Naive thymus-derived CD4-positive, alpha-beta T cell (primary cell): ENCODE measurements at places on chromosomes 12 and 14. TPM values are rescaled to one million over a fixed set of nuclear protein-coding genes. Genes with fewer than 3 reads are reported as not detected.

LHX5 gene
- total RNA-seq: not detected

- DNase-seq: no peak
- H3K36me3 ChIP-seq: no peaks in the 10 kb centered on the region
- no peak overlapping the region for H3K4me3 ChIP-seq
- H3K27ac ChIP-seq: no peak overlapping the region
Measured at GRCh38 chr12:41339784-41340183, 151.7 kb downstream of the PDZRN4 start.

- H3K27me3 ChIP-seq: no peaks in the 10 kb centered on the region
- H3K4me1 ChIP-seq: no peaks in the 10 kb centered on the region
- DNase-seq: no peak
Measured at GRCh38 chr12:50918584-50919316, 33.6 kb upstream of the HIGD1C start.

DNA sequence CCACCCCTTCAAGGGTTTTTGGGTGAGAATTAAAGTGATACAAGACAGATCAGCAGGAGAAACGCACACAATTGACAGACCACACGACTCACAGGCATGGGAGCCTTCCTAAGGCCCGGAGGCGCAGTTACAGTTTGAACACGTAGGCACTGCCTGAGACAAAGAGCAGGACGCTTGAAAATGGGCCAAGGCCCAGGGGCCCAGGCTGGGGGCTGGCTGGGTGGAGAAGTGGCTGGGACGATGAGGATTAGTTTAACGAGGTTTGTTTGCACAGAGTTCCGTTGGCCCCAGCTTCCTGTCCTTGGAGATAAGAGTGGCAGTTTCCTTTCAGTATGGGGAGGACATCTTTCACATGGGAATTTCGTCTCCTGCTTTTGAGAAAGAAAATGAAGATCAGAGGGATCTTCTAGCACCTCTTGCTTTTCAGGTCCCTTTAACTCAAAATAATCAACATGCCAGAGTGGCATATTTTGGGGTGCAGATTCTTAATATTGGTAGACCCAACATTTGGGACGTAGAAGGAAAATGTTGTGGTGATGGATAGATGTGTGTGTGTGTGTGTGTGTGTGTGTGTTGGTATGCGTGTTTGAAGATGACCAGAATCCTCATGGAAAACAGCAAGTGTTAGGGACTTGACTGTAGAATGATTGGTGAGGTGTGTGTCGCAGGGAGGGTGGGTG, 44.6 kb downstream of the DLK1 start:
- H3K36me3 ChIP-seq: no peaks in the 10 kb centered on the region
- H3K27me3 ChIP-seq: no peaks in the 10 kb centered on the region
- H3K4me1 ChIP-seq: no peaks in the 10 kb centered on the region
- no peak overlapping the region for H3K27ac ChIP-seq

GRCh38 chr12:8698879-8699278, 1.1 kb downstream of the RIMKLB start:
- H3K4me3 ChIP-seq: peak overlapping the region; percentile 79
- peak overlapping the region; percentile 79 for H3K27ac ChIP-seq
- H3K36me3 ChIP-seq: peaks cover 4% of the 10 kb centered on the region
- no peaks in the 10 kb centered on the region for H3K4me1 ChIP-seq

NANOG gene
- not detected for total RNA-seq

GRCh38 chr14:50920482-50921230, 23.6 kb downstream of the PYGL start:
- H3K36me3 ChIP-seq: no peaks in the 10 kb centered on the region
- no peak overlapping the region for H3K27ac ChIP-seq
- DNase-seq: no peak

TSPAN8 gene
- total RNA-seq: not detected

GRCh38 chr12:15883536-15883935, 1.3 kb downstream of the STRAP start:
- H3K4me3 ChIP-seq: peak overlapping the region; percentile 97
- H3K27ac ChIP-seq: peak overlapping the region; percentile 96
- peaks cover 7% of the 10 kb centered on the region for H3K36me3 ChIP-seq
- no peaks in the 10 kb centered on the region for H3K27me3 ChIP-seq
- H3K4me1 ChIP-seq: peaks cover 22% of the 10 kb centered on the region

- peak overlapping the region; percentile 41 for H3K4me3 ChIP-seq
- no peaks in the 10 kb centered on the region for H3K27me3 ChIP-seq
- DNase-seq: no peak
- H3K36me3 ChIP-seq: no peaks in the 10 kb centered on the region
- peak overlapping the region; percentile 71 for H3K27ac ChIP-seq
Measured at GRCh38 chr14:69626132-69626500, 14.7 kb downstream of the SUSD6 start.

RPS6KA5 gene
- total RNA-seq: 34.1 TPM

ERG28 gene
- total RNA-seq: 7.6 TPM

DNA sequence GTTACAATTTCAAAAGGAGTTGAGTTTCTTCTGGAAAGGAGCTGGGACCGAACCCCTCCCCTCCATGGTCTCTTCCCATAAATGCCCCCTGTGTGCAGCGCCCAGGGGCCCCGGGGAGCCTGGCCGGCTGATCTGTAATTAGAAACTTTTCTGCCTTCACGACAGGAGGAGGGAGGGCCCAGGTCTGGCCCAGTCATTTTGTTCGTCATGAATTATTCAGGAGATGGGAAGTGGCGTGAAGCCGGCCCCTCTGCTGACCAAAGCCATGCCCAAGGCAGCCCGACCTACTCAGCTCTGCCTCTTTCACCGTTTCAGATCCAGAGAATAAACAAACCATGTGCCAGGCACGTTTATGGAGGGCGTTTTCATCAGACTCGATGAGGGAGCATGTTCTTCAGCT, 33.3 kb upstream of the MSI1 start:
- H3K27ac ChIP-seq: no peak overlapping the region
- H3K27me3 ChIP-seq: peaks cover 5% of the 10 kb centered on the region
- no peaks in the 10 kb centered on the region for H3K36me3 ChIP-seq
- no peak for DNase-seq
- H3K4me1 ChIP-seq: no peaks in the 10 kb centered on the region

DNA sequence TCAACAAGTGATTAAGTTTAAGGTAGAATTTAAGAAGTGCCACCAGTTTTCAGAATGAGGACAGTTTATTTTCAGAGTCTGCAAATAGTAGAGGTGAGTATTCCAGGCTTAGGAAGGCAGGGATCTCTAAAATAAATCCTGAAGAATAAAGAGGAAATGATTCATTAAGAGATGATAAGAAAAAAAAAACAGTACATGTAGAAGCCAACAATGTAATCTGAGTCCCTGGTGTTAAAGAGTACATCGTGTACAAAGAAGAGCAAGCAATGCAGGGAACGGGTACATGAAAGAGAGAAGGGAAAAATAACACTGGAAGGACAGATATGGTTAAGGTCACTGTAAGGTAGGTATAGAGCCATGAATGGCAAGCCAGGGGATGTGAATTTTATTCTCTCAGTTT, 95.2 kb upstream of the FOXG1 start:
- no peak overlapping the region for H3K4me3 ChIP-seq
- H3K36me3 ChIP-seq: no peaks in the 10 kb centered on the region
- no peaks in the 10 kb centered on the region for H3K27me3 ChIP-seq
- no peak overlapping the region for H3K27ac ChIP-seq
- no peak for DNase-seq

DNA sequence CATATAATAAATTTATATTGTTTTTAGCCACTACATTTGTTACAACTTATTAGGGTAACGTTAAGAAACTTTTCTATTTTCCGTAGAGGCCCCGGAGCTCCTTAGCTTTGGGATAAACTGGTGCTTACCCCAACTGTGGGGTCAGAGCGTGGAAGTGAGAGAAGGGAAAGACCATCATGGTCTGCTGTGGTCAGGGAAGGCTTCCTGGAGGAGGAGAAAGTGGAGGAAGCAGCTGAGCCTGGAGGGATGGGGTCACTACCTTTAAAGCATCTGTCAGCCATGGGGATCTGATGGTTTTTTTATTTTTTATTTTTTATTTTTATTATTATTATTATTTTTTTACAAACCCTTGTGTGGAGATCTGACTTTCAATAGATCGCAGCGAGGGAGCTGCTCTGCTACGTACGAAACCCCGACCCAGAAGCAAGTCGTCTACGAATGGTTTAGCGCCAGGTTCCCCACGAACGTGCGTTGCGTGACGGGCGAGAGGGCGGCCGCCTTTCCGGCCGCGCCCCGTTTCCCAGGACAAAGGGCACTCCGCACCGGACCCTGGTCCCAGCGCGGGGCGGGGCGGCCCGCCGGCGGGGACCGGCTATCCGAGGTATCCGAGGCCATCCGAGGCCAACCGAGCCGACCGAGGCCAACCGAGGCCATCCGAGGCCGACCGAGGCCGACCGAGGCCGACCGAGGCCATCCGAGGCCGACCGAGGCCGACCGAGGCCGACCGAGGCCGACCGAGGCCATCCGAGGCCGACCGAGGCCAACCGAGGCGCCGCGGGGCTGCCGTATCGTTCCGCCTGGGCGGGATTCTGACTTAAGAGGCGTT, 1101.2 kb upstream of the TMEM132C start:
- no peaks in the 10 kb centered on the region for H3K36me3 ChIP-seq
- peak; percentile 86 for DNase-seq
- H3K4me1 ChIP-seq: peaks cover 15% of the 10 kb centered on the region
- H3K27ac ChIP-seq: peak overlapping the region; percentile 85

LTBP2 gene
- total RNA-seq: 0.10 and 0.17 TPM in 2 replicates

DNA sequence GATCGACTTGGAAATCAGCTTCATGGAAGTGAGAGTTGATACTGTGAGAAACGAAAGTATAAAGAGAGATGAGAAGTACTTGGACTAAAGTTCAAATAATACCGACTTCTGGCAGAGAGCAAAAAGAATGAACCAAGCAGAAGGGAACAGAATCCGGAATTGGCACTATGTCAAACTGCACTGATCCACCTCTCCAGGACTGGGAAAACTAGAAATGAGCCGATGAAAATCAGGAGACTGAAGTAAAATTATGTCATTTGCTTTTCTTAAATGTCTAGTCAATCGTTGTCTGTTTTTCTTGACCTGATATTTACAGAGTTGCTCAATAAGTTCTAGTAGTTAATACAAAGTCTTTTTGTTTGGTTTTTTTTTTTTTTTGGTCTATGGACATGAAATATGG, 163.0 kb upstream of the FOXG1 start:
- no peaks in the 10 kb centered on the region for H3K4me1 ChIP-seq
- H3K4me3 ChIP-seq: no peak overlapping the region
- no peaks in the 10 kb centered on the region for H3K36me3 ChIP-seq
- DNase-seq: no peak
- no peaks in the 10 kb centered on the region for H3K27me3 ChIP-seq

DNA sequence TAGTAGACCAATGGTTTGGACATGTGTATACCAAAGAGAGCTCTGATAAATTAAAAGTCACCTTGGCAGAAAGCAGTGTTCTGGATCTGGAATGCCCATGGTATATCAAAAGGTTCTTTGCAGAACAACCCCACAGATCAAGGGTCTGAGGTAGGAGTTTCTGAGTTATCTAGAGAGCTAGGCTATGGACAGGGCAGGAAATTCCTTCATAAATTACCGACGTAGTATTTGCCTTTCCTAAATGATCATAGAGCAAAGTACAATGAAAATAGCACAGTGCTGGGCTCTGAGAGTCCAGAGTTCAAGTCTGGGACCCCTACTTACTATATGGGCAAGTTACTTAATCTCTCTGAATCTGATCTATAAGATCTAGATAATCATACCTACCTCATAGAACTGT, 35.3 kb upstream of the PELI2 start:
- H3K4me3 ChIP-seq: no peak overlapping the region
- no peaks in the 10 kb centered on the region for H3K27me3 ChIP-seq
- no peaks in the 10 kb centered on the region for H3K4me1 ChIP-seq
